ENCODE measurements at places on chromosomes 6 and 20. TPM values are rescaled to one million over a fixed set of nuclear protein-coding genes. Genes with fewer than 3 reads are reported as not detected.
A peak's percentile ranks its signal among the peaks of the same experiment; 100 is the strongest.

GRCh38 chr20:38131588-38132121, 33.4 kb downstream of the TGM2 start:
- no peak for DNase-seq

DNA sequence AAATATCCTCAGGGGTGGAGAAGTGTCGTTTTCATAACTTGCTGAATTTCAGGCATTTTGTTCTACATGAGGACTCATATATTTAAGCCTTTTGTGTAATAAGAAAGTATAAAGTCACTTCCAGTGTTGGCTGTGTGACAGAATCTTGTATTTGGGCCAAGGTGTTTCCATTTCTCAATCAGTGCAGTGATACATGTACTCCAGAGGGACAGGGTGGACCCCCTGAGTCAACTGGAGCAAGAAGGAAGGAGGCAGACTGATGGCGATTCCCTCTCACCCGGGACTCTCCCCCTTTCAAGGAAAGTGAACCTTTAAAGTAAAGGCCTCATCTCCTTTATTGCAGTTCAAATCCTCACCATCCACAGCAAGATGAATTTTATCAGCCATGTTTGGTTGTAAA, 20.3 kb upstream of the MAPK13 start:
- DNase-seq, result no peak

DNA sequence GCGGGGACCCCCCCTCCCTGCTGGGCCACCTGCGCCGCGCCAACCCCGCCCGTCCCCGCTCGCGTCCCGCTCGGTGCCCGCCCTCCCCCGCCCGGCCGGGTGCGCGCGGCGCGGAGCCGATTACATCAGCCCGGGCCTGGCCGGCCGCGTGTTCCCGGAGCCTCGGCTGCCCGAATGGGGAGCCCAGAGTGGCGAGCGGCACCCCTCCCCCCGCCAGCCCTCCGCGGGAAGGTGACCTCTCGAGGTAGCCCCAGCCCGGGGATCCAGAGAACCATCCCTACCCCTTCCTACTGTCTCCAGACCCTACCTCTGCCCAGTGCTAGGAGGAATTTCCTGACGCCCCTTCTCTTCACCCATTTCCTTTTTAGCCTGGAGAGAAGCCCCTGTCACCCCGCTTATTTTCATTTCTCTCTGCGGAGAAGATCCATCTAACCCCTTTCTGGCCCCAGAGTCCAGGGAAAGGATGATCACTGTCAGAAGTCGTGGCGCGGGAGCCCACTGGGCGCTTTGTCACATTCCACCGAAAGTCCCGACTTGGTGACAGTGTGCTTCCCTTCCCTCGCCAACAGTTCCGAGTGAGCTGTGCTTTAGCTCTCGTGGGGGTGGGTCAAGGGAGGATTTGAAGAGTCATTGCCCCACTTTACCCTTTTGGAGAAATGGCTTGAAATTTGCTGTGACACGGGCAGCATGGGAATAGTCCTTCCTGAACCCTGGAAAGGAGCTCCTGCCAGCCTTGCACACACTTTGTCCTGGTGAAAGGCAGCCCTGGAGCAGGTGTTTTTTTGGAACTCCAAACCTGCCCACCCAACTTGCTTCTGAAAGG, 2.1 kb downstream of the VEGFA start:
- peak; percentile 86 for DNase-seq

The SLC24A3 gene
- not detected for polyA plus RNA-seq

The PRR18 gene
- not detected for polyA plus RNA-seq

Data from GM23248 (cell line).